Mammary epithelial cell (primary cell): ENCODE measurements at places on chromosomes 5 and 9.
A peak's percentile ranks its signal among the peaks of the same experiment; 100 is the strongest.

DNA sequence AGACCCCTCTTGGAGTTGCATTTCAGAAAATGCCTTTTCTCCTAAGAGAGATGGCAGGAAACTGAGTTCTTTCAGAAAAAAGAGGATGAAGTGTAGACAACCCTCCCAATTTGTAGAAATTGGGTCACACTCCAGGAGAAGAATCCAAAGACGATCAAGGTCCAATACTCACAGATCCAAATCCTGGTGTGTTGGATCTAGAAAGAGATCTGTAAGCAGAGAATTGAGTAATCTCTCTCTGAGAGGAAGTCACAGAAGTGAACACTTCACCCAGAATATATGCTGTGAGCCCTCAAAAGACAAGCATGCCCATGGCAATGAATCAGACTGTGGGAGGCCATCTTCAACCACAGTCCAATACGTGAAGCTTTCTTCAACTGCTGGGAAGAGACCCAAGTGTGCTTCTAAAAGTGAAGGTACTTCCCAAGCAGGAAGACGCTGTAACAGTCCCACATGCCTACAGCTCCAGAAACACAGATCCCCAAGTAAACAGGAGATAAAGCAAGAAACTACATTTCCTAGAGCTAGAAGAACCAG is 182.7 kb downstream of the SMC2 start:
- DNase-seq = peak; percentile 58

DNA sequence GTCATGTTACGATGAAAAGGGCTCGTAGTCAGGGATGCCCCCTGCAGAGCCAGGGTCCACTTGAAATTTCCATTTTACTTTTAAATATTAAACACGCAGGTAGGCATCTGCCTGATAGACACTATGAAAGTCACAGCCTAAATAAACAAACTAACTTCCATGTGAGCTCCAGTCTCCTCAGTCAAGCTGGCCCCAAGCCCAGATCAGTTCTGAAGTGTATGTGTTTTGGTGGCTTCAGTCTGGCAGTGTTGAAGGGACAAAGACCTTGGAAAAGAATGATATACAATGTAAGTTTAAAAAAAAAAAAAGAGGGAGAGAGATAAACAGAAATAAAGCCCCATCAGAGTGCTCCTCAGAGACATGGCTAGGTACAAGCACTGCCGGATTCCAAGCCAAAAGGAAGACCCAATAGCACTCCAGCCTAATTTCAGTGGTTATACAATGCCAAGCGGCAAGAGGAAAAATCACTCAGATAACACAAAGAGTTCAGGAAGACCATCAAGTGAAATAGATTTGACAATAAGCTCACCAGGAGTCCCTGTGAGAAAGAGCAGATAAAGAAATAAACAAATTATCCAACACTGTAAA is 181.0 kb downstream of the BNC2 start:
- DNase-seq = no peak

- peak; percentile 73 for DNase-seq
Measured at GRCh38 chr9:676780-677438, 164.6 kb upstream of the DMRT1 start.

DNA sequence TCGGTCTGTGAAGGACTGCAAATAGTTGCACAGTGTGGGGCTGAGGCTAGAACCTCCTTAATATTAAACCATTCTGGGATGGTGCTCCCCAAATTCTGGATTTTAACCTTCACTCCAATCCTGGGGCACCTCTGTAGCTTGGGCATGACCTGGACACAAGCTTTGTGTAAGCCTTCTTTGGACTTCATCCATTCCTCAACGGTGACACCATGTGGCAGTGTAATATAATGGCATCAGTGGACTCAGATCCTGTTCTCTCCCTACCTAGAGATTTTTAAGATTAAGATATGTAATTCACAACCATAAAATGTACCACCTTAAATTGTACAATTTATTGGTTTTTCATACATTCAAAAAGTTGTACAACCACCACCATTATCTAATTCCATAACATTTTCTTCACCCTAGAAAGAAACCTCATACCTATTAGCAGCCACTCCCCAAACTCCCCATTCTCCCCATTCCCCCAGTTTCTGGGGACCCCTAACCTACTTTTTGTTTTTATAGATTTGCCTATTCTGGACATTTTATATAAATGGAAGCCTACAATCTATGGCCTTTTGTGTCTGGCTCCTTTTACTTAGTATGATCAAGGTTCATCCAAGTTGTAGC is 4.8 kb upstream of the PLGRKT start:
- DNase-seq = peak; percentile 49

DNA sequence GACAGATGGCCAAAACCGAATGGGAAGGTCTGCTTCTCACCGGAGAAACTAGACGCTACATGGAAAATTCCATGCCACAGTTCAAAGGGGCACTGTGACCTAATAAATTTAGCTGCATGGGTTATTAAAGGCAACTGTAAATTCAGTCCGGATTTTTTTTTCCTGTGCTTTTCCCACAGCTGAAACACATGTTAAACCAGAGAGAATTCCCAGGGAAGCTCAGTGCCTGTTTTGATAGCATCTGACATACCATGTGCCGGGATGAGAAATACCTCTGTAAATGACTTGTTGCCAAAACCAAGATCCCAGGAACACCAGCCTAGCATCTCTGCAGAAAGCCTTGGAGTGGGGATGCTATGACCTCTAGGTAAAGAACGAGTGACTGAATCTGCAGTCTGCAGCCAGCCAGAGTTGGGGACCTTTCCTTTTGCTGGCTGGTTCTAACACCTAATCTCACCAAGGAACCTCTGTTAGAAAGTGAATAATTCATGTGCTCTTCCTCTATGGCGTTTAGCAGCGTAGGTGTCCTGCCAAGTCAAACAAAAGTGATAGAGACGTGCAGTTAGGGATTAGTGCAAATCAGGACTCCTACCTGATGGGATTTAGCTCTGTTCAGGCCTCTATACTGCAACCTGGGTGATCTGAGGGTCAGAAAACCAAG is 77.9 kb downstream of the SLIT3 start:
- no peak for DNase-seq

DNA sequence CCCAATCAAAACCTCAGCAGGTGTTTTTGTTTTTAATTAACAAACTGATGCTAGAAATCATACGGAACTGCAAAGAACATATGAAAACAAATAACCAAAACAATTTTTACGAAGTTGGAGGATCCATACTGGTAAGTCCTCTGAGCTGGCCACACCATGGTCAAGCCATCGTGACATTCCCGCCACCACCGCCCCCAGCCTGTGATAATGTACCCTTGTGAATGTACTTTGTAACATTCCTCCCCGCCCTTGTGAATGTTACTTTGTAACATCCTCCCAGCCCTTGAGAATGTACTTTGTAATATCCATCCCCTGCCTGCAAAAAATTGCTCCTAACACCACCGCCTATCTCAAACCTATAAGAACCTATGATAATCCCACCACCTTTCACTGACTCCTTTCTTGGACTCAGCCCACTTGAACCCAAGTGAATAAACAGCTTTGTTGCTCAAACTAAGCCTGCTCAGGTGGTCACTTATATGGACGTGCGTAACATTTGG is 63.3 kb downstream of the RAPGEF6 start:
- no peak for DNase-seq

DNA sequence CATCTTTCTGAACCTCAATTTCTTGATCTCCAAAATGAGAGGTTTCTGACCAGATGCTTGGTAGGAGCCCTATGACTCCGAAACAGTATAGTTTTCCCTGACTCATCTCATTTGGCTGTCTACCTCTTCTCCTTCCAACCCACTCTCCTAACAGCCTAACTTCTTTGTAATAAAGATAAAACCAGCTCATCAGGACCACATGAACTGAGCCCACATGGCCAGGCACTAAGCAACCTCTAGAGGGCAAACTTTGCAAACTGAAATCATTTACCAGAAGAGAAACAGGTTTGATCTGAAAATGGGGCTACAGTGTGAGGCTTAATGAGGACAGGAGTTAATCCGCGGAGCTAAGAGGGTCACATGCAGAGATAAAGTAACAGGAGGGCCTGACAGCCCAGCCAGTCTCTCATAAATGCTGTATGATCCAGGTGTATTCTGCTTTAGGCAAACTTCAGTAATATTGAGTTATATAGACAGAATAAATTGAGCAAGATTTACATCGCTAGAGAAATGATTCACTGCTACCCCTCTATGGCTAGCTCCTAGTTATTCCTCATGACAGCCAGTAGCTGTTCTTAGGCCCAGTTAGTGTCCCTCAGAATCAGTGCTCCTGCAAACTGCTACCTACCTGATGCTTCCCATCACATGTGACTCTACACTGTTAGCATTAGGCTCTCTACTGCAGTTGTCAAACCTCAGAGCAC is 64.6 kb downstream of the ABCA1 start:
- peak; percentile 69 for DNase-seq

GRCh38 chr9:121550041-121550440 is 50.4 kb upstream of the GGTA1 start:
- DNase-seq = no peak

DNA sequence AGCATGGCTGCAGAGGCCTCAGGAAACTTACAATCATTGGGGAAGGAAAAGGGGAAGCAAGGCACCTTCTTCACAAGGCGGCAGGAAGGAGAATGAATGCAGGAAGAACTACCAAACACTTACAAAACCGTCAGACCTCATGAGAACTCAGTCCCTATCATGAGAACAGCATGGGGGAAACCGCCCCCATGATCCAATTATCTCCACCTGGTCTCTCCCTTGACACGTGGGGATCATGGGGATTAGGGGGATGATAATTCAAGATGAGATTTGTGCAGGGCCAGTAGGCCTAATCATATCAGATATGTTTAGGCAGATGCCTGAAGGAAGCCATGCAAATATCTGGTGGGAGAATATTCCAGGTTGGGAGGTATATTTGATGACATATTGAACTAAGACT is 1176.4 kb upstream of the CDH18 start:
- no peak for DNase-seq

DNA sequence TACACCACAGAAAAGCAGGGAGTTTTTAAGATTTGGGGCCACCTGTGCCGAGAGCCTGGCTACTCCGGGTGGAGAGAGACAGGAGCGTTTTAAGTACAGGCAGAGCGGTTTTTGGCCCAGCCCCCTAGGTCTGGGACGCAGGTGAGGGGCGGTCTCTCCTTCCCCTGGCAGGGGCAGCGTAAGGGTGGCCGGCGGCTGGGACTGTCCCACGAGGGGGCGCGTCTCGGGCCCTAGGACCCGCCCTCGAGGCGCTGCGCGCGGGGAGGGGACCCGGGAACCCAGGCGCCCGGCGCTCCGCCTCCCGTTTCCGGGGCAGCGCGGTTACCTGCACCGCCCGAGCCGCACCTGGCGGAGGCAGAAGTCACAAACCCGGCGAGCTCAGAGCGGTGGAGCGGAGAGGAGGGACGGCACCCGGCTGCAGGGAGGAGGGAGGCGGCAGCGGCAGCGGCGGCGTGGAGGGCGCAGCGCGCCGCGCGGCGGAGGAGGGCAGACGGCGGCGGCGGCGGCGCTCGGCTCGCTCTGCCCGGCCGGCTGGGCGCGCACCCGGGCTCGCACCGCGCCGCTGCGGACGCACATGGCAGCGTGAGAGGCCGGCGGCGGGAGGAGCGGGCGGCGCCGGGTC is at the start of gene WWC1:
Gene WWC1 (plus strand): TSS at position 304 of the 622 bp plus-strand sequence. CDS start 508 bp downstream, outside the sequence.
- peak; percentile 84 for DNase-seq

DNA sequence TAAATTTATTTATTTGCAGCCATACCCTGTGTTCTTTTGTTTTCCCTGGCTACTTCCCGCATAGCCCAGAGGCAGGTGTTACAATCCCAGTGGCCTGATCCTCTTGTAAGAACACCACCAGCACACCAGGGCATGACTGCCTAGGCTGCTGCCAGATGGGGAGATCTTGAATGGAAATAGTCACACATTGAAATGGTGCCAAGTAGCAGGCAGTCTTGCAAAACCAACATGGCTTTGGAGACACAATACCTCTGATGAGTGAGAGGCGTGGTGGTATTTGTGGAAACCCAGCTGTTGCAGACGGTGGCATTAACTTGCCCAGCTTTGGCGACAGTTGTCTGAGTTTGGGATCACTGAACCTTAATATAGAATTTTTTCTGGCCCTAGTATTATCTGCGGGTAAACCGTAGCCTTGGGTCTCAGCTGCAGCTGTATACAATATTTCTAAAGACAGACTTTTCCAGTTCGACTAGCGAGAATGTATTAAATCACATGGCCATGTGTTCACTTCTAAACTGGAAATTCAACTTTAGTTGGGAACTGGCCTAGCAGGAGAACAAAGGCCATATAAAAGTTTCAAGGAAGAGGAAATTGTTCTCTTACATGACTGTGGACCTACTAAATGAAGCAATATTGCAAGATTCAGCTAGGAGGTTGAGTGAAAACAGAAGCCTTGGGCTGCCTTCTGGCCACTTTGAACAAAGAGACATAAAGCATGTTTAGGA is 277.0 kb downstream of the SMARCA2 start:
- DNase-seq = peak; percentile 78

- no peak for DNase-seq
Measured at GRCh38 chr5:156096259-156096658, 230.7 kb upstream of the SGCD start.

DNA sequence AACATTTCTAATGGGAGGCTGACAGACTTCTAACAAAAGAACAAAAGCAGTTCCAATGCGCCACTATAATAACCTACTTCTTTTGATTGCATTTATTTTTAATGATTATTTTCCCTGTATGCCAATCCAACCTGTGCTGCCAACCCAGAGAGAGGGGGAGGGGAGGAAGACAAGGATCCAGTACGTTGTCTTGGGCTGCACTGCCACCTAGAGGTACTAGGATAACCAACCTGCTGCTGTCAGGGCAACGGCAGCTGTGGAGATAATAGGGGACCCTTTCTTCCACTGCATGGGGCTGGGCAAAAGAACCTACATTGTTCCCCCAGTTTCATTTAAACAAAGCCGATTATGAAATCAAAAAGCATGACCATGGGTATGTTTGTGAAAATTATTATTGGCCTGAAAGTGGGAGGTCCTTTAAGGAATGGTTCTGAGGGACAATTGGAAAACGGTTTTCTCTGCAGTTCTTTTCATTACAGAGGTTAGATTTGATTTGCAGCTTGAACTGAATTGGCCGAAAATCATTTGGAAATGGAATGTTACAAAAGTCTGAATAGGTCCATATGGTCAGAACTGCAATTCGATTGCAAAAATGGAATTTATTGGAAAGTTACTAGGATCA is 101.3 kb downstream of the RASEF start:
- DNase-seq = peak; percentile 68

GRCh38 chr9:130408669-130409068 is 36.1 kb upstream of the ASS1 start:
- no peak for DNase-seq

DNA sequence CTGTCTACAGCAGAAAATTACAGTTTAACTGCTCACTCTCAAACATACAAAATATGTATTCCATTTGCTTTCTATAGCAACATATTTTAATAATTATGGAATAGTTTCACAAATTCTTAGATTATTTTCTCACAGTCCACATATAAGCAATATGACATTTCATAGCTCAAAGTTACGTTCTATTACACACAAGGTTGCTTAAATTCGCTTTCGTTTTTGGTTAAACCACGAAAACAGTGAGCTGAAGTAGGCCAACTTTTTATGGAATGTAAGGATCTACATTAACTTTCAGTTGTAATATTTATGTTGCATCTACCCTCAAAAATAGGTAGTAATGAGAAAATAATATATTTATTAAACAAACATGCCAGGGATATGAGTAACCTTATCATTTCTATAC is 966.0 kb upstream of the ACO1 start:
- no peak for DNase-seq
